ENCODE measurements at places on chromosomes 5 and 9.
A peak's percentile ranks its signal among the peaks of the same experiment; 100 is the strongest.

- DNase-seq, result no peak
Measured at GRCh38 chr5:56375011-56375410, 141.9 kb upstream of the ANKRD55 start.

DNA sequence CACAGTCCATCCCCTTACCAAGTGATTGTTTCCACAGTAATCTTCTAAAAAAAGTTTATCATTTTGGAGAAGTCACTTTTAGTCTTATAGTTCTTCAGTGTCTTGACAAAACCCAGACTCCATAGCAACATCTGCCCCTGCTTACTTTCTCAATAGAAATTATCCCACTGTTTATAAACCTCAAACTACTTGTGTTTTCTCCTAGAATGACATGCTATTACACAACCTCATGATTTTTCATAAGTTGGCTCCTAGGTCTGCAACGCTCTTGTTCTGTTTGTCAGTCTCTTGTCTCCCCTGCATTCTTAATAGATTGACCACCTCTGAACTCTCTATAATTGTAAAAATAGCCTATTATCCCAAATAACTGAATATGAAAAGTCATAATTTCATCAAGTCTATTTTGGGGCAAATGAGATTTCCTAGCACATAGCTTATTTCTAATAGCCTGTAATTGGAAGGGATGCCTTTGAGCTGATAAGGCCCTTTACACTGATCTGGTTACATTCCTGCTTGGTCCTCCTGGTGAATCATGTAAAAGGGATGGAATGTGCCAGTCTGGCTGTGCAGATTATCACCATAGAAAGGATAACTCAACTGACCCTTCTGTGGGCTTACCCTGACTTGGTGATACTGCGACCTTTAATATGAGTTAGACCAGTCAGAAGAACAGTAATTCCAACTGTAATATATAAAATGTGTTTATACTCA lies 69.6 kb downstream of the CHSY3 start:
- no peak for DNase-seq

DNA sequence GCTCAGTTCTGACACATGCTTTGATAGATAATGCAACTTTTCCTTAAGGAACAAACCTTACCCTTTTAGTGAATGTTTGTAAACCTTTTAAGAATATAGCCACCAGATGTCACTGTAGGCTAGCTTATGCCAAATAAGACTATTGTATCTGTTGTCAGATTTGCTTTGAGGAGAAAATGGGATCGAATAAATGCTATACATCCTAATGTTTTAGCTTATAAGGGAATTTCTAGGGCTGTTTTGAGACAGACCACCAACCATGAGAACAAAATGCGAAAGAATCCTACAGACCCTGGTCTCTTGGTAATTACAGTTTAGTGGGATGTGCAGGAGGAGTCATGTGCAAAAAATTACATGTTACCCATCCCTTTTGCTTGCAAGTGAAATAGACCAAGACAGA lies 127.6 kb upstream of the NMUR2 start:
- no peak for DNase-seq

DNA sequence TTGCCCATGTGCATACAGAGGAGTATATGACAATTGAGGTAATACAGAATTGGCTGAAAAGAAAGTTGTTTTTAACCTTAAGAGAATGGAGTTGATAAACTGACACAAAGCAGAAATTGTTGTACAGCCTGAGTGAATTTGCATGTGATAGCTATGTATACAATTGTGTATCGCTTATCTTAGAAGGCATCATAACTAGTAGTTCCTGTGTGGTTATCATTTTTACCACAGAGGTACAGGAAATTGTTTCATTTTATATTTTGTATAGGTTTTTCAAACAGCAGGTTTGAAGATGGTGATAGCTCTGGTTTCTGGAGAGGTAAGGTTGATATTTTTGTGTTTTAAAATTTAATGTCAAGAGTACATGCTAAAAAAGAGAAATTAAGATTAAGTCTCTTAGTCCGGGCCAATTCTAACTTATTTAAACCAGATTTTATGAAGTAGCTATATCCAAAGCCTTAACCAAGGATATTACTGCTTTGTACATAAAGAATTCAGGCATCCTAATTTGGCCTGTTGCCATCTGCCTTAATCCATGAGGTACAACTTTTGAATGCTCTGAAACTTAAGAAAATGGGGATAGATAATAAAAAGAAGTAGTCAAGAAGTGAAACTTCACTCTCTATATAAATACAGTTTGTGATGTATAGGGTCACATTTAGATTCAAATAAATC lies 26.0 kb downstream of the DDX4 start:
- no peak for DNase-seq

- DNase-seq, result no peak
Measured at GRCh38 chr9:70049672-70050271, 6.1 kb downstream of the MAMDC2 start.

GRCh38 chr9:134328841-134329575 lies 2.8 kb downstream of the RXRA start:
- DNase-seq, result no peak

- DNase-seq, result no peak
Measured at GRCh38 chr5:172002310-172002709, 4.1 kb downstream of the FBXW11 start.

DNA sequence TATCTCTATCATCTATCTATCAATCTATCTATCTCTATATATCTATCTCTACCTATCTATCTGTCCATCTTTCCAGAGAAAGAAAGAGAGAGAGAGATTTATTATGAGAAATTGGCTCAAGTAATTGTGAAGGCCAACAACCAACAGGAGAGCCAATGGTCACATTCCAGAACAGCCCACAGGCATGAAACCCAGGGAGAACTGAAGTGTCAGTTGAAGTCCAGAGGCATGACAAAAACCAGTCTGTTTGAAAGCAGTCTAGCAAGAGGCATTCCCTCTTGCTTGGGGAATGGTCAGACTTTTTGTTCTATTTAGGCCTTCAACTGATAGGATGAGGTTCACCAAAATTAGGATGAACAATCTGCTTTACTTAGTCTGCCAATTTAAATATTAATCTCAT lies 87.6 kb upstream of the PLCXD3 start:
- no peak for DNase-seq

DNA sequence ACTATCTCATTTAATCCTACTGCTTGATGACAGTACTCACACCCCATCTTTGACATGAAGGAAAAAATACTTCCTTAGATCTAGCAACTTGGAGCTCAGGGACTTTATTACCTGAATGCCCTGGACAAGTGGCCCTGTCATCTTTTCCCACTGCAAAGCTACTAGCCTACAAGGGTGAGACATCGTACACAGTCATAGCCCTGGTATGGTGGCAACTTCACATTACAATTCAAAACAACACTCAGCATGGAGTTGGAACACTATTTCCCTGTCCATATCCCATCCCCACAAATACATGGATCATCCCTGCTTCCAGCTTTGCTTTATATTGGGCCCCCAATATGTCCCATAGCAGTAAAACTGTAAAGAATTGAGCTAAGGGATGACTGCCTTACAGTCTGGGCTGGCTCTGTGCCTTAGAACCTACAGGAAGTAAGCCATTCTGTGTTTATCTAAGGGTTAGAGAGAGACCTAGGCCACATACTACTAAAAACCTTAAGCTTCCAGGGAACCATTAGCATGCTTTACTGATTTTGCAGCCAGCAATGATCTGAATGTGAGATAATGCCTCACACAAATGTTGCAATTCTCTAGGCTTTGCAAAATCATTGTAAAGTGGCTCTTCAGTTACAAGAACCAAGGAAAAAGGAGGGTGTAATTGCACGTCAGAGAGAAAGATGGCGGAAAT lies 55.9 kb downstream of the OTULIN start:
- DNase-seq, result no peak

DNA sequence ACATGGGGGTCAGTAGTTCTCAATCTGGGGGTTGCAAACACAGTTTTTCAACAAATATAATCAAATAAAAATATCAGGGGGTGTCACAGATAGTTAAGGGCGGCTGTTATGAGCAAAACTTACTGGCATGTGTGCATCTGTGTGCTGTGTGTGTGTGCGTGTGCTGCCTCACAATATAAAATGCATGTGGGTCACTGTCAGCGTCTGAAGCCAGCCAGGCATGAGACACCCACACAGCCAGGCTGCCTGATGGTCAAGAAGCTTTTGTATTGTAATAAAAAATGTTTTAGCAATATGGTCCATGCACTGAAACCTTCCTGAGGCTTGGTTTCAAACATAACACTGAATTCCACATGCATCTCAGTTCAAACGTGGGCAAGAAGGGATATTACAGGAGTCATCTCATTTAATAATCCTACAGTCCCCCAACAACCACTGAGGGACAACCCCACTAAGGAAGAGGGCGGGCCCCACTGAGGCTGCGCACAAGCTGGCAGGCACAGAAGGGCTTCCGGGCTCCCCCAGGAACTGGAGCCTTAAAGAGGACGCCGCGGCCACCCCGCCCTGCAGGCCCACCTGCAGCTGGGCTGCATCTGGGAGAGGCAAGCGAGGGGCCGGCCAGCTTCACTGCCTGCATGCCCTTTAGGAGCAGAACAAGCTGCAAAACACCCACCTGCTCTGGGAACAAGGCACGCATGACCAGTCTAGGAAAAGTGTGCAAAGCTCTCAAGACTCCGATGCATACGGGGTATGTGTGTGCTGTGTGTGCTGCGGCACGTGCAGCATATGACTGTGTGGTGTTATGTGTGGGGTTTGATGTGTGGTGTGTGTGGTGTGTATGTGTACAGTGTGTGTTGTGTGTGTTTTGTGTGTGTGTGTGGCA lies 14.1 kb downstream of the SEMA4D start:
- DNase-seq, result peak; percentile 49

GRCh38 chr5:132962429-132963021 lies 909 bp downstream of the AFF4 start:
- DNase-seq, result peak; percentile 12

DNA sequence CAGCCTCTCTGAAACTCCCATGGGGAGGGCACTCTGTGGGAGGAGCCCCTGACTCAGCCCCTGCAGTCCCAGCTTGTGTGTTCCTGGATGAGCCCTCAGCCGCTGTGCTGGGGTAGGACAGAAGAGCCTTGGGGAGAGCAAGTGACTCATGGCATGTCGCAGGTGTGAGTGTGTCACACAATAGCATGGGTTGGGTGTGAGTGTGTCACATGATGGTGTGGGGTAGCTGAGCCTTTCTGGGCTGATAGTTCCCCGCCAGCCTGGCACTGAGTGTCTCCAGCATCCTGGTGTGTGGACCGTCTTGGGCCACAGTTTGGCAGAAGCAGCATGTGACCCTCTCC lies 83.4 kb downstream of the PHF2 start:
- DNase-seq, result no peak

- DNase-seq, result no peak
Measured at GRCh38 chr9:33229359-33230114, 10.4 kb upstream of the SPINK4 start.

- DNase-seq, result no peak
Measured at GRCh38 chr5:125559296-125559695, 812.9 kb upstream of the ZNF608 start.

DNA sequence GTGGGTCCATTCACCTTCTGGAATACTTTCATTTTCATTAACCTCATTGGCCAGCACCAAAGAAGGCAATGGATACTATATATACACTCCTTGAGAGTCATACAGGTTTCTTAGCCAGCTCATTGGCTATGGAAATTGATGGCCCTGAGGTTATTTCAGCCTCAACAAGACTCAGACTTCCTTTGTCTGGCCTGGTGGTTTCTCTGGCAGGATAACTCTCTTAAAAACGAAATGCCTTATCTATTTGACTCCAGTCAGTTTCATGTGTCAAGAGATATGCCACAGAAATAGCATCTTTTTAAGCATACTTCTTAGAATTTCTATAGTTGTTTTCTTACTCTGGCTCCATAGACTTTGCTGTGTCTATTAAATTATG lies 28.9 kb downstream of the CDH9 start:
- DNase-seq, result no peak

DNA sequence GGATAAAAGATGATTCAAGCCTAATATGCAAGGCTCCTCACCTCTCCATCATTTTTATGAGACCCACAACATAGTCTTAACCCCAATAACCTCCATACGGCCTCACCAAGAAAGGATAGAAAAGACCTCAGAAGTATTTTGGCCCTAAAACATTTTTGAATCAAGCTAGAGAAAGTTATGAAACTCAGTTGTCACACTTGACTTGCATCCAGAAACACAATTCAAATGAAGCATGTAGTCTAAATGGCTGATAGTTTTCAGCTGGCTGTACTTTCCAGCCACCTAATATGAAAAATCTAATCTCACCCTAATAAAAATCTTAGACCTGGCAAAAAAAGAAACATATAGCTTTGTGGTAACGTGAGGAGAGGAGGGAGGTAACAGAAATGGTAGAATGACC lies 116.1 kb downstream of the ARL15 start:
- DNase-seq, result no peak

DNA sequence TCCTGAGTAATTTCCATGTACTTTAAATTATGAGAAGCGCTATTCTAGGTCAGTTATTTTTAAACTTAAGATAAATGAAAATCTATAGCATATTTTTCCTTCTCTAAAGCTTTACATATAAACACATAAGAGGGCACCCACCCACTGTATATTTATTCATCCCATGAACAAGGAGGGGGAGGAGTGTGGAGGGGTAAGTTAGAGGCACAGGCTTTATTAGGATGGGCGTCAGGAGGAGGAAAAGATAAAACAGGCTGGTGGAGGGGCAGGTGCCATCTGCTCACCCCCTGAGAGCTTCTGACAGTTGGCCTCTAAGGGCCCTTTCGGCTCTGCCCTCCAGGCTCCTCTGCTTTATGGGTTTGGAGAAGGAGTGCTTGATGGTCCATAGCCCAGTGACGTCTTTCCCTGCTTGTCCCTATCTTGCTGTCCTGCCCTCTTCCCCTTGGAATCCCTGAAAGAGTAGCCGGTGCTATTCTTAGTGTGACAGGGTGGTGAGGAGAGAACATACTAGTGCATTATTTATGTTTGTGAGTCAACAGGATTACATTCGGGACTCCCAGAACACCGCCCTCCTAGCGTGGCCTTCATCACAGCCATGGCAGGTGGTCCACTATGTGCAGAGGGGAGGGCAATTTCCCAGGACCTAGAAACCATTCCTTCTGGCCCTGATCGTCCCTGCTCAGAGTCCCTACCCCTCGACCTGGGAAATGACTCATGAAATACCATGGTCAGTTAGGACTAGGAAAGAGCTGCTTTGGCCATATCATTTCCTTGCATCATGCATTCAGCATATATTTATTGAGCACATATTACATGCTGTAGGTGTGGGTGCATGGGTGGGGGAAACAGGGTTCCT lies 7.9 kb upstream of the SYNPO start:
- DNase-seq, result no peak

GRCh38 chr5:52894451-52894850 lies 94.7 kb upstream of the ITGA2 start:
- no peak for DNase-seq

- no peak for DNase-seq
Measured at GRCh38 chr9:88390371-88390990, 2.2 kb downstream of the SPIN1 start.

- DNase-seq, result no peak
Measured at GRCh38 chr9:15274425-15274824, 32.6 kb downstream of the TTC39B start.

DNA sequence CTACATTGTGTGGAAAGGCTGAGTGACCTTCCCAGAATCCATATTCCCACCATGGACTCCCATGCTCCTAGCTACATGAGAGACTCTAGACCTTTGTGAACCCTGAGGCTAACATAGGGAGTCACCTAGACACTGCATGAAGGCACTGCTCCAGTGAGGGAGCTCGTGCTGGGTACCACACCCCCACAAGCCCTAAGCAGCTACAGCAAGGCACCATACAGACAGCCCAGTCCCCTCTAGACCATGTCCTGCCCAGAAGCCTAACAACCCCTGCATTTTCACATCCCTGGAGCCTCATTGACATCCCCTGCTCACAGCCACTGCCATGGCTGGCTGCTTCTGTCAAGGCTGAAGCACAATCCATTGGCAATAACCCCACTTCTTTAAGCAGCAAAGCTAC lies 176.5 kb upstream of the CTNND2 start:
- no peak for DNase-seq

GRCh38 chr5:142610176-142611001 lies 75.5 kb downstream of the FGF1 start:
- DNase-seq, result no peak
